ENCODE measurements at places on chromosomes 16 and 17. TPM values are rescaled to one million over a fixed set of nuclear protein-coding genes. Genes with fewer than 3 reads are reported as not detected.

DNA sequence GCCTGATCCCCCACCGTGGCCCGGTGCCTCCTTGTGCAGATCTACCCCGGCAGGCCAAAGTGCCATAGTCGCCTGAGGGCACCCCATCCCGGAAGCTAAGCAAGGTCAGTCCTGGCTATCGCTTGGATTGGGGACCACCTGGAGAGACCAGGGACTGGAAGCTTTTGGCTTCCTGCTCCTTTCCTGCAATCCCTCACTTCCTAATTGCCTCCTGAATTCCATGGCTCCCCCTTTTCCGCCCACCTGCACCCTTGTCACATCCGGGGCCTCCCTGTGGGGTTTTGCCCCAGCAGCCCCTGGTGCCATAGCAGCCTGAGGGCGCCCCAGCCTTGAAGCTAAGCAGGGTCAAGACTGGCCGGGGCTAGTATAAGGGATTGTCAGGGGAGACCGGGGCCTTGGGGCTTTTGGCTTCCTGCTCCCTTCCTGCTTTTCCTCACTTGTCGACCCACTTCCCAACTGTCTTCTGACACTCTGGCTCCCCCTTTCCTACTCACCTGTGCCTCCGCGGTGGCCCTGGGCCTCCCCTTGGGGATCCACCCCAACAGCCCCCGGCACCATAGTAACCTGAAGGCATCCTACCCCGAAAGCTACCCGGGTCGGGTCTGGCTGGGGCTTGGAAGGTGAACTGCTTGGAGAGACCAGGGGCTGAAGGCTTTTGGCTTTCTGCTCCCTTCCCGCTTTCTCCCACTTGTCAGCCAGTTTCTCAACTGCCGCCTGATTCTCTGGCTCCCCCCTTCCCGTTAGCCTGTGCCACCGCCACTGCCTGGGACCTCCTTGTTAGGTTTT, 2293.6 kb downstream of the TP53TG3F start:
- DNase-seq = no peak

The XAF1 gene
- 20.6 TPM for total RNA-seq

GRCh38 chr17:49191409-49191916, 18.9 kb downstream of the GNGT2 start:
- no peak for DNase-seq

DNA sequence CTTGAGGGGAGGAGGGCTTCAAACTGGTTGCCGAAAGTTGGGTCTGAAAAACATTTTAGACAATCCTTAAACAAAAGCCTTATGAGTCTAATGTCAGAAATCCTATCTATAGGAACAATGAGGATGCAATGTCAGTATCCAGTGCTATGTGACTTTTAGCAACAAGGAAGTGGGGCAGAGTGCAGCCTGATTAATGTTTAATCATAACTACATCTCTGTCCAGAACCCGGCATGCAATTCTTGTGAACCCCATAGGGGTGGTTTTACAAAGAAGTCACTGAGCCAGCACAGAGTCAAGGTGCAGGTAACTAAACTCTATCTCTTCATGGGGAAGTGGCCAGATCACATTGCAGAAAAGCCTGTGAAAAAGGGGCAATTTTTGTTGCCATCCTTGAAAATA, 267.5 kb downstream of the HS3ST4 start:
- no peak for DNase-seq

DNA sequence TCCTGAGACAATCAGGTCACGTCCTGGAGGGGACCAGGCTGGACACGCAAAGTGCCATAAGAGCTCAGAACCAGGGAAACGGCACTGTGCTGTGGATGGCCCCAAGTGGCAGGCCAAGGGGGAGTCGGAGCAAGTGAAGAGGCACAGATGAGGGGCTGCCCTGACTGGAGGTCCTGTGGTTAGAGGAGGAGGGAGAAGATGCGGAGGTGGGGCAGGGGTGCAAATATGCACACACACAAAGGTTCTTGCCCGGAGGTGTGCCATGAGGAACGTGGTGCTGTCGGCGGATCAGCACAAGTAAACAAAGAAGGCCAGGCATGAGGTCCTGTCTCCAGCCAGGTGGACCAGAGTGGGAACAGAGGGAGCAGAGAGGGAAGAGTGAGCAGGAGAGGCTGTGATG, 23.5 kb downstream of the VAC14 start:
- no peak for DNase-seq

- DNase-seq = no peak
Observed at GRCh38 chr16:1081734-1082265, 9.3 kb downstream of the SSTR5 start.

- DNase-seq = no peak
Observed at GRCh38 chr17:33962857-33963655, 292.0 kb upstream of the CCL2 start.

DNA sequence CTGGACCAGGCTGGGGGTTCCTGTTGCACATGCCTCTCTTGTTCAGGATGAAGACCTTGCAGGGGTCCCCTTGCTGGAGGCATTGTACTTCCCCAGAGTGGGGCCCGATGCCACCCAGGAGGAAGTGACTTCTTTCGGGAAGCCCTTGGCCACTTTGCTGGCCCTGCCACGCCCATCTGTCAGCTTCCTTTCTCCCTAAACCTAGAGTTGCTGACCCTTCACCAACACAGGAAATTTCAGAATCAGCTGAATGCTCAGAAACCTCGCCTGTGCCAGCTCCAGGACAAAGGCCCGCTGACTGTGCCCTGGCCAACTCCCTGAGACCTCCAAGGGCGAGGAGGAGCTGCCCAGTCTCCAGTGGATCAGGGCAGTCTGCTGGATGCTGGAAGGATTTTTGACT, 26.7 kb downstream of the WNT9B start:
- peak; percentile 49 for DNase-seq

The C17orf78 gene
- not detected for total RNA-seq

The TMEM114 gene
- not detected for total RNA-seq

The TERB1 gene
- not detected for total RNA-seq

DNA sequence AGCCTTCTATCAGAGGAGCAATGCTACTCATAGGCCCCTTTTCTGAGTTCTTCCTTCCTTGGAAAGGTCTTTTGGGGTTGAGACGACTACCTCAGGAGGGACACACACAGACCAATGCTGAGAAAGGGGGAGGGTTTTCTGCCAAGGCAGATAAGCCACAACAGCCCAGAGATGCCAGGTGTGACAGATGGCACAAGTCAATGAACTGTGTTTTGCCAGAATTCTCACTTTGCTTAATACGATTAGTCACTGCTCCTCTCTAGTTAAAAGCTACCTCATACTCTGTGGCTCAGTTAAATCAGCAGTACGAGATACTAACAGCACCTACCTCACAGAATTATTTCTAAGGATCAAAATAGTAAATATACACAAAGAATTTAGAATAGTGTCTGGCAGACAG, 8.0 kb downstream of the BRD7 start:
- DNase-seq = no peak

DNA sequence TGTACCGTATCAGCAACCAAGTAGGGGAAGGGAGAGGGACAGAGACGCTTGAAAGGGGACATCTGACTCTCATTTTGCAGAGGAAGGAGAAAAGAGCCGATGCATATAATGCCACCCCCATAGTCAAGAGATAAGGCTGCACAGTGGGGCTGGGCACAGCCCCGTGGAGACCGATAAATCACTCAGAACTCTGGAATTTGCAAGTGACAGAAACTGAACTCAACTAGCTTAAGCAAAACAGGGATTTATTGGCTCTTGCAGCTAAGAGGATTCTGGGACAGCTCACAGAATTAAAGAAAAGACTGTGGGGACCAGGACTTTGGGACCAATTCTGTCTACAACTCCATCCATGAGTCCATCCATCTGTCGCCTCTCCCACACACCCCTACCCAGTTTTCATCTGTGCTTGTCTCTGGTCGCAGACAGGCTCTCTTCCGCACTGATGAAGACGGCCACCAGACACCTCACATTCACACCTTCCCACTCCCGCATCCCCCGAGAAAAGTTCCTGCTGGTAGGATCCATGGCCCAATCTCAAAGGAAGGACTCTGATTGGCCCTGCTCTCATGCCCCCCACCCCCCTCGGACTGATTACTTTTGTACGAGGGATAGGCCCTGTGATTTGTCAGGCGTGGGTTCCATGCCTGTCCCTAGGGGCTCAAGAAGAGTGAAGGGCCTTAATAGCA, 105.9 kb upstream of the RPL38 start:
- no peak for DNase-seq

Measured in heart left ventricle (tissue), 16 donors.